AG08395 (cell line): ENCODE measurements at places on chromosomes 13 and 19.
A peak's percentile ranks its signal among the peaks of the same experiment; 100 is the strongest.

DNA sequence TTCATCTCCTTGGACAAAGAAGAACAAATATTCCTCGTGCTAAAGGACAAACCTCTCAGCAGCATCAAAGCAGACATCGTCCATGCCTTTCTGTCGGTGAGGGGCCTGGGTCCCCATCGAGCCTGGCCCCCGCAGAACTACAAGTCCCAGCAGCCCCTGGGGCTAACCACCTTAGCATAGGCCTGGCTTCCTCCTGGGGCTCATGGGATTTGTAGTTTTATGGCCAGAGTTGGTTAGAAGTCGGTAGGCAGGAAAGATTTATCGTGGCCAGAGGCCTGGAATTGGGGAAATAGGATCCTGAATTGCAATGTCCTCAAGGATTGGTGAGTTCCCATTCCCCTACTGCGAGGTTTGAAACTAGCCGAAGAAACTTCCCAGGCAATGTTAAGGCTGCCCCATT is 19.6 kb downstream of the TMEM150B start:
- peak; percentile 43 for DNase-seq

- no peak for DNase-seq
These were observed 62.4 kb downstream of the MPHOSPH8 start for GRCh38 chr13:19695829-19696228.

GRCh38 chr13:101572456-101572855 is 120.0 kb downstream of the ITGBL1 start:
- DNase-seq, result no peak

DNA sequence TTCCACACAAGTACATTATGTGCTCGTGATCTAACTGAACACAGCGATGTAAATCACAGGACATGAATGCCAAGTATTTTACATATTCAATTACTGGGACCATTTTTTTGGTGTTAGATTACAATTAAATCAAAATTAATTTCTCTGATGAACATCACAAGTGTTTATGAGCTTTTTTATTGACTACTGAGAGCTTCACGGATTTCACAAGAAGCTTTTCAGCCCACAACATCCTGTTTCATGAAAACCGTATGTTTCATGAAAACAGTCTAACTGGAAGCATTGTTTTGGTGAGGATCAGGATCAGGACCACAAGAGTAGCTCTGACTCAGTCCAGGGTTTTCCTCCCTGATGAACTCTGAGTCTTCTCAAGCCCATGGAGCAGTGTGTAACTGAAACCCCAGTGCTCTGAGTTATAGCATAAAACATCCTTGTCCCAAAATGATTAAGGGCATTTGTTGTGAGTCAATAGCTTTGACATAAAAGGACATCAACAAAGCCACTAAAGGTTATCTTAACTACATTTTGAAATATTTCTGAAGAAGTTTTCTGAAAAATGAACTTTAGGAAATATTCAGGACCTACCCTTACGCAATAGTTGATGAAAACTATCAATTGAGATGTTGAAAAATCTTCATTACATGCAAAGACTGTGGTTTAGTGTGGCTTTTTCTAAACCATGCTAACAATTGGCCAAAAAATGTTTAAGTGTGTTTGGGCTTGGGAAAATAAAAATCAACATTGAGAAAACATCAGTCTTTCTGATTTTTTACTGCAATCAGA is 49.3 kb downstream of the UFM1 start:
- peak; percentile 78 for DNase-seq

DNA sequence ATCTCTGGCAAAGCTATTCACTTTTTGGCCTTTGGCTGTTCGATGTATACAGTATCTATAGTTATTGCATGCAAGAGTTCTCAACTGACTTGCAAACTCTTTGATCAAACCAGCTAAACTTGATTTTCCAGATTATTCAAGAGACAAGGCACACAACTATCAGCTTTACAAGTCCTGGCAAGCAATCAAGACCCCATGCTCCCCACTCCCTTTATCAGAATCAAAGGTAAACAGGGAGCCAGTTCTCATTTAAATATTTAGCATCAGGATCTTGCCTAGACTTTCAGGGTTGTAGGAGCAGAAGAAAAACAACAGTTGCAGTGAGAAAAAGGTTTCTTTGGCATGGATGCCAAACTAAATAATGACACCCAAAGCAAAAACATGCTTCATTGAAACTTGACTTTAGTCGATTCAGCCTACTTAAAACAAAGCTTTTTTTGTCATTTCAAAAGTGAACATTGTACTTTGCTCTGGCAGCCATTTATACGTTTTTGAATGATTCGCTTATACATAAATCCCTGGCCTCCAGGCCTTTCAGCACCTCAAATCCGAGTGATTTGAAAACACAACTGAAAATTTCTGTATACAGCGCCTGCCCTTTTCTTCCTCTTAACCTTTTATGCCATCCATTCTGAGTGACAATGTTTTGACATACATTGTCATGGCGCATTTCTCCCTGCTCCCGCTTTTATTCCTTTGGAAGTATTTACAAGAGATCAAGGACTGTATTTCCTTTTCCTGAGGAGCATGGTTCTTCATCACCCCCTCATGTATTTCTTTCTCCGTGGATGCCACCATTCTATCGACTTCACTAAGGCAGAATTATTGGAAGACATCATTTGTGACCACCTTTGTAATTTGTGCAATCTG is 340.8 kb downstream of the KLF5 start:
- DNase-seq, result no peak

GRCh38 chr19:43465468-43466120 is at the start of gene LYPD3:
TSS of gene LYPD3 (minus strand) at chr19:43465608. CDS start at chr19:43465571, 37 bp downstream.
- peak; percentile 46 for DNase-seq

DNA sequence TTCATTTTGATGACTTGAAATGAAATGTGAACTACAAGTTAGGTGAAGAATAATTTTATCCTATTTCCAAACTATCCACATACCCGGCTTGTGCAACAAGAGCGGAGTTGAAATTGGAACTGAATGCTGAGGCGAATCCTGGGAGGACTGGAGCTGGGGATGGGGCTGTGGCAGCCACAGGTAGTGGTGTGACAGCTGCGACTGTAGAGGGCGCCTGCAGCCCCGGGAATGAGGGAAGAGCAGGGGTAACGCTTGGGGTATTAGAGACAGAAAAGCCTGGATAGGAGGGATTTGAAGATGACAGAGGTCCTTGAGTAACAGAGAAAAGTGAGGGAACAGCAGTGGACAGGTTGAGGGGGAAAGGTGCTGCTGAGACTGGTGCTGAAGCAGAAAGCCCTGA is 22.0 kb upstream of the STOML3 start:
- DNase-seq, result no peak

DNA sequence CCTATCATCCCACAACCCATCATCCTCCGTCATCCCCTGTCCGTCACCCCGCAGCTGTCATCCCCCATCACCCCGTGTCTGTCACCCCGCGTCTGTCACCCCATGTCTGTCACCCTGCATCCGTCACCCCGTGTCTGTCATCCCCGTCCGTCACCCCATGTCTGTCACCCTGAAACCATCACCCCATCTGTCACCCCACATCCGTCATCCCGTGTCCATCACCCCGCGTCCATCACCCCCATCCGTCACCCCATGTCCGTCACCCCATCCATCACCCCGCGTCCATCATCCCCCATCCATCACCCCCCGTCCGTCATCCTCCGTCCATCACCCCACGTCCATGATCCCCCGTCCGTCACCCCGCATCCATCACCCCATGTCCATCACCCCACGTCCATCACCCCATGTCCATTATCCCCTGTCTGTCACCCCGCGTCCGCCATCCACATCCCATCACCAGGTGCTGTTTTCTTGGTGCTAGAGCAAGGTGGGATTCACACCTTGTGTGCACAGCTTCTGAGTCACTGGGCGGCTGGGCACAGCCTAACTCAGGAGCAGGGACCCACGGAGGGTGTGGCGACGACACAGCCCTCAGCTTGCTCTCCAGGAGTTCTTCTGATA is 24.2 kb downstream of the RASA3 start:
- no peak for DNase-seq

DNA sequence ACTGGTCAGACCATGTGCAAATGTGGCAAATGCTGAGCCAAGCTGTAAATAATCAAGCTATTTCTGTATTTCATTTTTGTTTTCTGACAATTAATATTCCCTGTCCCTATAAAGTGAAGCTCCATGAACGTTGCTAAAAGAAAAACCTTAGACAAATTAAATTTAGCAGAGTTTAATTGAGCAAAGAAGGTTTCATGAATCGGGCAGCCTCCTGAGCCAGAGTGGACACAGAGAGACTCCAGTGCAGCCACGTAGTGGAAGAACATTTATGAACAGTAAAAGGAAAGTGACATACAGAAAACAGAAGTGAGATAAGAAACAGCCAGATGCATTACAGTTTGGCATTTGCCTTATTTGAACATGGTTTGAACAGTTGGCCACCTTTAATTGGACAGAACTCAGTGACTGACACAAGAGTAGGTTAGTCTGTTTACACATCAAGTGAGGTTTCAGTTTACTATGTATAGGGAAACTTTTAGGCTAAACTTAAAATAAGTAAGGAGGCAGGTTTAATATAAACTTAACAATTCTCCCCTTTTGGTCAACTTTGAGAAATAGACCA is 69.7 kb downstream of the UFM1 start:
- no peak for DNase-seq

GRCh38 chr13:48761256-48761655 is 107.5 kb downstream of the CYSLTR2 start:
- DNase-seq, result no peak

DNA sequence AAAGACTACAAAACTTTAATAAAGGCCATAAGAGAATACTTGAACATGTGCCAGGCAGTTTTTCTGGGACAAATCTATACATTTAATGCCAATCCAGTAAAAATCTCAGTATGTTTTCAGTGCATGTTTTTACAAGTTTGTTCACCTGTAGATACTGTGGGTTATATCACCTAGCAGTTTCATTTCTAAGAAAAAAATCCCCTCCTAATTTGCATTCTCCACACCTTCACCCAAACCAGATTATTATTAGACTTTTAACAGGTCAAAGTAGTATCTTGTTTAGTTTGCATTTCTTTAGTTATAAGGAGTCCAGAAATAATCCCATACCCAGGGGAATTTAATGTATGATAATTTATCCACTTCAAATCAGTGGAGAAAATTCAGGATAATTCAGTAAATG is 17.0 kb upstream of the LPAR6 start:
- no peak for DNase-seq

- no peak for DNase-seq
These were observed 905.8 kb downstream of the SLITRK1 start for GRCh38 chr13:82976499-82976898.

DNA sequence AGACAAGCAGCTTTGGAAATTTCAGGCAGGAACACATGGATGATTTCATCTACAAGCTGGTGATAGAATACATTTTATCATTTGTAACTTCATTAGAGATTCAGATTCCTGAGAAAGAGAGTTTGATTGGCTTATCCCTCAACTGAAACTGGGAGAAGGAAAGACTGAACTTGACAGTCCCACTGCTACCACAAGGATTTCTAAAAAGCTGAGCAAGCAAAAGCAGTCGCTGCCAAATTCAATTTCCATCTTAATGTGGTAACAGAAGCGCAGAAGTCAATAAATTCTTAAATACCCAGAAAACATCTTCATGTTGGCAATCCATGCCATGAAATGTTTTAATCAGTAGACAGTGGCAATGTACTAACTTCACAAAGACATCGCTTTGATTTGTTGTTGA is 172.1 kb upstream of the DACH1 start:
- no peak for DNase-seq

DNA sequence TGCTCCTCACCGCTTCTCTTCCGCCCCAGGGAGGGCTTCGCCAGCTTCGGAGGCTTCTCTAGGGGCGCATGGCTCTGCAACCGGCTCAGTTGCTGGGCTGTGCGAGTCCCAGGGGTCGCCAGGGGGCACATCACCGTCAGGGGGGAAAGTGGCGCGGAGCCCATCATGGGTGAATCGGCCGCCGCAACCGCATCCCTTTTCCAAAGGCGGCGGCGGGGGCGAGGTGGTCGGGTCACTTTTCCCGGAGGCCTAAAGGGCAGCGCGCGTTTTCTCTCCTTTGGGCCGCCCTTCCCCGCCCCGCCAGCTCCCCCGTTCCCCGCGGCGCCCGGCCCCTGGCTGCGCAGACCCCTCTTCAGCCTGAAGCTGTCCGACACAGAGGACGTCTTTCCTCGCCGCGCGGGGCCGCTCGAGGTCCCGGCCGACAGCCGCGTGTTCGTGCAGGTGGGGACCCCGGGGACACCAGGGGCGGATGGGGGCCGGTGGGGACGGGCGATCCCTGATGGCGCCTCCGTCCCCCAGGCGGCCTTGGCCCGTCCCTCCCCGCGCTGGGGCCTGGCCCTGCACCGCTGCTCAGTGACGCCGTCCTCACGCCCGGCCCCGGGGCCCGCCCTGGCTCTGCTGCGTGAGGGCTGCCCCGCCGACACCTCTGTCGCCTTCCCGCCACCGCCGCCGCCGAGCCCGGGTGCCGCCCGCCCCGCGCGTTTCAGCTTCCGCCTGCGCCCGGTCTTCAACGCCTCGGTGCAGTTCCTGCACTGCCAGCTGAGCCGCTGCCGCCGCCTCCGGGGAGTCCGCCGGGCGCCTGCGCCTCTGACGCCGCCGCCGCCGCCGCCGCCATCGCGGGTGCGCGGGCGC is 1.7 kb downstream of the TGFBR3L start:
- DNase-seq, result peak; percentile 15

DNA sequence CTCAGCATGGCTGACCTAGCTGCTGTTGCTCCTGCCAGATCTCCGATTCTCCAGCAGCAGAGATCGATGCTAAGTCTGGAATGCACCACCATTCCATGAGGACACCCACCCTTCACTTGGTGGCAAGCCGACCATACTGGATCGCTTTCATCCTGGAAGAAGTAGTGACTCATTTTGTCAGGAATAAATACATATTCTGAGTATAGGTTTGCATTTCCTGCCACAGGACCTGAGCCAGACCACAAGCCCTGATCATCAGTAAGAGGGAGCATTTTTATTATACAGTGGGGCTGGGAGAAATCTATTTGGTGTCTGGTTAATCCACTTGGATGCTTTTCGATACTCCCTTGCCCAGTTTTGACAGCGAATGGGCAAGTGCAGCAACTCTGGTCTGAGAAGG is 10.9 kb upstream of the KCTD15 start:
- no peak for DNase-seq

GRCh38 chr13:60448907-60449510 is 52.0 kb downstream of the TDRD3 start:
- DNase-seq, result peak; percentile 57
